ENCODE measurements at places on chromosomes 2 and 18.

GRCh38 chr2:5984946-5985345 is 292.8 kb downstream of the SOX11 start:
- no peak for DNase-seq

- DNase-seq = no peak
Observed at GRCh38 chr2:63846487-63846886, 4.8 kb downstream of the UGP2 start.

GRCh38 chr2:189222468-189223105 is 43.0 kb upstream of the COL5A2 start:
- DNase-seq = no peak

DNA sequence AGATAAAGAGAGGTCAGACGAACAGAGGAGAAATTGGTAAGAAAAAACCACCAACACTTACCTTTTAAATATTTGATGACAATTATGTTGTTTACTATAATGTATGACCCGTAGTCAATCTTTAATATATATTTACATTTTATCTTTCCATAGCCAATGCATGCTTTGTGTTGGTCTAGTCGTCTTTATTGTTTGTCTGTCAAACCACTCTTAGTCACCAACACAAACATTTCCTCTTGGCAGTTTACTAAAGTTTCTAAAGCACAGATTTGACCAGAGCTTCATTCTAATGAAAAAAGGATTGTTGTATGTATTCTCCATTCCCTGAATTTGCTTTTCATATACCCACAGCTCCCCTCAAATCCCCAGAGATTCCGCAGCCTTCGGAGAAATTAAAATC is 784.7 kb upstream of the PIK3C3 start:
- DNase-seq = no peak

DNA sequence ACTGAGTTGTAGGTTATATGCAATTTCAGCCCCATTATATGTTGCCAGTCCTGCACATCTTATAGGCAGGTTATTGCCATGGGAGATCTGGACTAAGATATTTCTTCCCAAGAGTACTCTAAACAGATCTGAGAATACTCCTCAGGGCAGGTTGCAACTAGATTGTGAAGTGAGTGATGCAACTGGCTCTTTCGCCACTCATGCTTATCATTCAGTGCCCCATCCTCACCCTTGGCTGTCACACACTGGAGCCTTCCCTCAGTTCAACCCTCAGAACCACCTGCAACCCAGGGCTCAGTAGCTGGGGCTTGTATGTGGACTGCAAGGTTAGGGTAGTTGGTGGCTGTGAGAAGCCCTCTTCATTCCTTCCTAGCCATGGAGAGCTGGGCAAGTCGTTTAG is 14.1 kb downstream of the MERTK start:
- DNase-seq = no peak

- DNase-seq = no peak
Observed at GRCh38 chr2:30250421-30250820, 19.1 kb downstream of the LBH start.

GRCh38 chr2:223501641-223502040 is 100.5 kb downstream of the SCG2 start:
- DNase-seq = no peak

DNA sequence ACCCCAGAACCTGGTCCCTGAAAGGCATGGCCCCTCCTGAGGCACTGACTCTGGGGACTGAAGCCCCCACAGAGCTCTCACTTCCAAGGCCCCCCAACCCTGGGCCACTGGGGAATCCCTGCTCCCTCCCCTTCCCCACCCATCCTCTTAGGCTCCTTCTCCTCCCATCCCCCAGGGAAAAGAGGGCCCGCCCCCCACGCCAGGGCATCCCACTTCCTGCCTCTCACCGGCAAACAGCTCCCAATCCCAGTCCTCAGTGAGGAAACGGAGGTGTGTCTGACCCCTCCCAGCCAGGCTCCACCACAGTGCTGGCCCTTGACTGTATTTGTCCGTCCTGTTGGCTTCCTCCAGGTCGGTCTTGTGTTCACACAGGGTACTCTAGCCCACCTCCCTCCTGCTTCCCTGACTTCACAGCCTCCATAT is 35.0 kb upstream of the PTMA start:
- DNase-seq = no peak

- no peak for DNase-seq
Observed at GRCh38 chr2:8082840-8083239, 599.0 kb upstream of the ID2 start.

DNA sequence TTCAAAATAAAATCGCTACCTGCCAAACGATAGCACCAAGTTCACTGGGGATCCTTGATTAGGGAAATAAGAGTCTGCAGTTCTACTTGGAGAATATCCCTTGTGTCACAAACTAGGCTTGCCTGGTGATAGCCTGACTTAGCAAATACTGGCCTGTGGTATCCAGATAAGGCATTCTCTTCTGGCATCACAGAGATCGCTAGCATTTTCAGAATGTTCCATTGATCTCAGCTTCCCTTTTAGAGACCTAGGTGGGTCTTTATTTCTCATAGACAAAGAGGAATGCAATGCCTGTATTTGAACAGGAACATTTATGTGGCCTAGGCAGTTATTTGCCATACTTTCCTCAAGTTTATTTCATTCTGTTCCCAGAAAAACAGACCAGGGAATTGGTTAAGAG is 349.1 kb downstream of the STK39 start:
- no peak for DNase-seq

Data from T-helper 17 cell (primary cell).